ENCODE measurements at places on chromosomes 12 and 14. TPM values are rescaled to one million over a fixed set of nuclear protein-coding genes. Genes with fewer than 3 reads are reported as not detected.
A peak's percentile ranks its signal among the peaks of the same experiment; 100 is the strongest.

Gene DPF3
- 2.9 TPM for total RNA-seq

- no peak for DNase-seq
These were observed 21.2 kb downstream of the DEGS2 start for GRCh38 chr14:100138082-100138787.

DNA sequence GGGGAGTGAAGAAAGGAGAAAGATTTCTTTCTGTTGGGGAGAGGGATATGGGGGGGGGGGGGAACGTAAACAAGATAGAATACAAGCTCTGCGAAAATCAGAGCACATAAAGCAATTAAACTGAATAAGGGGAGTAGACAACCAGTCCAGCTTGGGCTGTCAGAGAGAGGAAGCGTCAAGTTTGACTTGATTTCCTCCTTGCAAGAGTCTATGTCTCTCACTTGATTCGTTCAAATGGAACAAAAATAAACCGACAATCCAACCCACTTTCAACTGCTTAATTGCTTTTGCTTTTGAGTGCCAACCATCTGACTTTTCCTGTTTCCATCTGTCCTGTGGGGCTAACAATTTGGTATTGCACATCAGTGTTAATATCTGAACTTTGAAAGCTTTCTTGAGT is 942 bp downstream of the SYT1 start:
- peak; percentile 30 for DNase-seq

DNA sequence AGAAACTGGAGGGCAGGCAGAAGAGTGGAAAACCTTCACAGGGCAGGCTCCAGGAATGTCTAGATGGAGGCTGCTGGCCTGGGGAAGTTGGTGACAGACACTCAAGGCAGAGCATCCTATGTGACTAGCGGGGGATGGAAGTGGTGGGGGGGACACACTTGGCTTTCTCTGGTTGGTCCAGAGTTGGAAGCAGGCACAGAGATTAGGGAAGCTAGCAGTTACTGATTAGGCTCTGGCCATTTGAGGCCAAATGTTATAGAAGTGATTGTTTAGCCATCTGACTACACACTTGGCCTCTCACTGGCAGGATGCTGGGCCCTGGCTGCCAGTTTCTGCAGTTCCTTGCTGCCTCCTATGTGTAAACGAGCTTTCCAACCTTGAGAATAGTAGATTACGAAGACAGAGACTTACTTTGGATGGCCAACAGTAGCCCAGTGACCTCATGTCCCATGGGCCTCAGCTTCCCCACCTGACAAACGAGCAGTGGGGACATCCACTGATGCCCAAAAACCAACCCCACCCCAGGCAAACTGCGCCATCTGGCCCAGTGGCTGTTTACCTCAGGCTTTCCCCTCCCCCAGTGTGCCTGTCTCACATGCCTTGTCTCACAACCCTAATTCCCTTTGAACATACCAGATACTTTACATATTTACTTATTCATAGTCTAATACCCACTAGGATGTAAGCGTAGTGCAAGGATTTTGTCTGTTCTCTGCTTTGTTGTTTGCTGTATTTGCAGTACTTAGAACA is 102.7 kb downstream of the PAPLN start:
- no peak for DNase-seq

DNA sequence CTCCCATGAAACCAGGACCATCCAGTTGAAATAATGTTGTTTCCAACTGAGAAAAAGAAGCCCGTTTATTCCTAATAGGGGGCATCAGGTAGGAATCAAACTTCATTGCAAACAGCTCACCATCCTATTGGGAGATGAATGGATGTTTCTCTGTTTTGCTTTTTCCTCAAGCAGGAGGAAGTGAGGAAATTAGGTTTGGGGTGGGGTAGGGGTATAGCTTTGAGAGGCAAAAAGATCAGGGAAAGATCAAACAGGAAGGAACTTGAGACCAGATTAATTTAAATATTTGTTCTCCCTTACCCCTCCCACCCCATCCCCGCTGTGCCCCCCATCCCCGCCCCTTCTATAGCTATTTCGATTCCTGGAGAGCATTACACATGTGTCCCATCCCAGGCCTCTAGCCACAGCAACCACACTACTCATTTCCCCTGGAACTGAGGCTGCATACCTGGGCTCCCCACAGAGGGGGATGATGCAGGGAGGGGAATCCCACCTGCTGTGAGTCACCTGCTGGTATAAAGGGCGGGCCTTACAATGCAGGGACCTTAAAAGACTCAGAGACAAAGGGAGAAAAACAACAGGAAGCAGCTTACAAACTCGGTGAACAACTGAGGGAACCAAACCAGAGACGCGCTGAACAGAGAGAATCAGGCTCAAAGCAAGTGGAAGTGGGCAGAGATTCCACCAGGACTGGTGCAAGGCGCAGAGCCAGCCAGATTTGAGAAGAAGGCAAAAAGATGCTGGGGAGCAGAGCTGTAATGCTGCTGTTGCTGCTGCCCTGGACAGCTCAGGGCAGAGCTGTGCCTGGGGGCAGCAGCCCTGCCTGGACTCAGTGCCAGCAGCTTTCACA is at the start of gene IL23A:
IL23A (plus strand) TSS at position 577 of the 850 bp plus-strand sequence; CDS start at position 738, 161 bp downstream.
- DNase-seq: peak; percentile 42

Data from dermis blood vessel endothelial cell (primary cell).